ENCODE measurements at places on chromosomes 3 and 15.

DNA sequence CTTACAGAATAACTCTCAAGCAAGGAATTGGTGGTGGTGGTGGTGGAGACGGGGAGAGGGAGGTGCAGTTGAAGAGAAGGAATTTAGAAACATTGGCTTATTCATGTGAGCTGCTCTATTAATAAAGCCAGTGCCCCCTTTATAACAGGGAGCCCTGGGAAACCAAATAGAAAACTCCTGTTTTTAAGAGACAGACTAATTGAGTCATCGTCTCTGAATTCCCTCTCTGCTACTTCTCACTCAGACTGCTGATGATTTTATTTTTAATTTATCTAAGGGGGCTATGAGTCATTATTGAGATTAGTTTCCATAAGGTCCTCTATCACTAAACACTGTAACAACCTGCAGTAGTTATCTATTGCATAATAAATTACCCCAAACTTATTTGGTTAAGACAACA is 145.9 kb upstream of the GALNT15 start:
- DNase-seq, result no peak

DNA sequence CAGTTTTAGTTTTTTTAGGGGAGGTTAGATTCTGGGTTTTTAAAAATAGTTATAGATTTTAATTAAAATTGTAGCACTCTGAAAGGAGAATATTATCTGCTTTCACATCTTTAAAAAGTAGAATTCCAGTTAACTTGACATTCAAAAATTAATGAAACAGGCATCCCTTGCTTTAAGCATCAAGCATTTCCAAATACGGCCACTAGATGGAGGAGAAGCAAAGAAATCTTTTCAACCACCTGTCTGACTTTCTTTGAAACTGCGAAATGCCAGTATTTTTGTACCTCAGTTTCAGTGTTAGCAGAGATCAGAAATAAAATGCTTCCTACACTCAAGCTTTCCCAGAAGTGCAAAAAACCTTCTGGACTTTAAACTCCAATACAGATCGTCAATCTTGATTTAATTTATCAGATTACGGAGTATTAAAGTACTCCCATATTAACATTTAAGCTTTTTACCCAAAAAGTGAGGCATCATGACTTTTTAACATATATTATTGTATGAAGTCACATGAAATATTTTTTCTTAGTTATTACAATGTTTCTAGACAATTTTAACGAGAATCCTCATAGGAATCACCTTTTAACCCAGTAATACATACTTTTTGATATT is 153.3 kb downstream of the P3H2 start:
- no peak for DNase-seq

- no peak for DNase-seq
Measured at GRCh38 chr15:60384053-60384452, 13.7 kb downstream of the ANXA2 start.

DNA sequence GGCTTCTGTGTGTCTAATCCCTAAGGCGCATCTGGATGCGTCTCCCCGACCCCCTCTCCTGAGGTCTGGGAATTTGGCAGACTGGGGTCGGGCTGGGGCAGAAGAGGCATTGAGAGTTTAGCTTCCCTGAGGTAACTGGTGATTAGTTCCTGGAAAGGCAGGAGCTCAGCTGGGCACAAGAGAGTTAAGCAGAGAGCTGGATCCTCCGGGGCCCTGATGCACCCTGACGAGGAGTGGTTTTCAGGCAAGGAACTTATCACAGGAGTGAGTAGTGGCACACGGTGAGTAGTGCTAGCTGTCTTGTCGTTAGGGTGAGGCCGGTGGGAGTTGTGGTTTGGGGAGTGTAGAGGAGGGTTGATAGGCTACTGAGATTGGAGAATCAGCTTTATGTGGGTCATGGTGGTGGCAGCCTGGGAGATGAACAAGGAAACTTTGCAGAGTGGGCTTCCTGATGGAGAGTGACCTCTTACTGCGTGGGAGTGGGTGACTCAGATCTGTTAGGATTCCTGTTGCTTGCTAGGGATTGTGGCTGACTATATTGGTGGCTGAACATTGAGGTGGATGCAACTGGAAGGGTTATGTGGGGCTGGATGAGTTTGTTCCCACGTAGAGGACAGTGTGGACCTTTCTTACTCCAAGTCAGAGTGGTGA is 897 bp downstream of the RAD54L2 start:
- DNase-seq, result peak; percentile 5
